ENCODE measurements at places on chromosomes 1 and 21. TPM values are rescaled to one million over a fixed set of nuclear protein-coding genes. Genes with fewer than 3 reads are reported as not detected.
A peak's percentile ranks its signal among the peaks of the same experiment; 100 is the strongest.

- no peak for DNase-seq
Measured at GRCh38 chr1:207131163-207131562, 27.1 kb downstream of the C4BPA start.

DNA sequence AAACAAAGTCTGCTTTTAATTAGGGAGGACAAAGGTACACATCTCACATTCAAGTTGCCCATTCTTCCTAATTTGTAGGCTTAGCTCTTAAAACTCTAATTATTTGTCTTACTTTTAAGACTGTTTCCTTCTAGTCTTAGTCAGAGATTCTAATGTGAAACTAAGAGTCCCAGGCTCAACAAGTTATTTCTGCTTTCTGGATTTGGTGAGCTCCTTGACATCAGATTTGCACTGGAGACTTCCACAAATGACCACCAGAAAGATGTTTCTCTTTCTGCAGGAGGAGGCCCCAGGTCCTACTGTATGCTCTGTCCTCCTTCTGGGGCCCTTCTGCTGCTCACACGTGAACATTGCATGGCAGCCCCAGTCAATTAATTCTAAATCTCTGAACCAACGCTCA, 194.2 kb upstream of the JUN start:
- DNase-seq, result no peak

The TMEM200B gene
- total RNA-seq, result 44.1 TPM

GRCh38 chr1:6960291-6960811, 175.1 kb downstream of the CAMTA1 start:
- peak; percentile 55 for DNase-seq

DNA sequence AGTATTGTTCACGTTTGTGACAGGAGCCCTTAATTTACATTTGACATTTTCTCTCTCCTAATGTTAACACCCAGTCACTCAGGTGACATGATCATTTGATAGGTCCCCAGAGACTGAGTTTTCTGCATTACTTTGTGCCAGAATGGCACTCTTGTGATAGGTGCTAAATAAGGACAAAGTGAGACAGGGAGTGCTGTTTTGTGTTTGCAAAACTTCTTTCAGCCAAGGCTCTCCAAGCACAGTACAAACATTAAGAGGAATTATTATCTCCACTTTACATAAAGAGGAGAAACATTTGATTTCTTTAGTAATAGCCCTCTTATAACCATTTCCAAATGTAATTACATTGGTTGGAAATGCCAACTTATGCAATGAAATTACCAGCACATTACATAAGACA, 355.2 kb downstream of the NTNG1 start:
- DNase-seq, result no peak
